ENCODE measurements at places on chromosomes 7 and 10. TPM values are rescaled to one million over a fixed set of nuclear protein-coding genes. Genes with fewer than 3 reads are reported as not detected.

DNA sequence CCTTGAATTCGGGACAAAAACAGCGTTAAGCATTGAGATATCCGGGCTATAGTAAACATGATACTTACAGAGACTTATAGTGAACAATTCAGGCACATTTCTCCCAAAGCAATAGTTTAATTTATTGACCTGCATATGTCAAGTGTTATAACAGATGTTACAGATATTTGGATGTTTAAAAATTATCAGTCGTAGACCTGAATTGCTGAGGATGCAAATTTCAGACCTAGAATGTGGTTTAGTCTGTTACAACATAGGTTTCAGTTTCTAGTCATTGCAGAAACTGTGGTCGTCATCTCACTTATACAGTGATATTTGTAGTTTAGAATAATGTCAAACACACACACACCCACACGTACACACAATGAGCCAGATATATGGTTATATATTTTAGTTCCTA lies 85.2 kb downstream of the VTI1A start:
- DNase-seq: no peak

DNA sequence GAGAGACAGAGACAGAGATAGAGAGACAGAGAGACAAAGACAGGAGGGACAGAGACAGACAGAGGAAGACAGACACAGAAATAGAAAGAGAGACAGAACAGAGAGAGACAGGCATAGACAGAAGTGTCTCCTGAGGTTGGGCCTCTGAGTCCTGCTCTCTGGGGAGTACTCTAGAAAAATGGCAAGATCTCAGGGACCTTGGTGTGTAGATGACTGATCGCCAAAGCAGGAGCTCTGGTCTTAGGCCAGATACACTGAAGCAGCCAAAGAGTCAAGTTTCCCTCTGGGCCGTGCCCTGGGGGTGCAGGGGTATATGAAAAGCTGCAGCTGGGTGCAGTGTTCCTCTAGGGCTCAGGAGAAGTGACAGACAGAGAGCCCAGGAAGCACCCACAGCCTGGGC lies 176.6 kb upstream of the TNS3 start:
- no peak for DNase-seq

- no peak for DNase-seq
Observed at GRCh38 chr7:124796771-124797170, 31.2 kb upstream of the GPR37 start.

DNA sequence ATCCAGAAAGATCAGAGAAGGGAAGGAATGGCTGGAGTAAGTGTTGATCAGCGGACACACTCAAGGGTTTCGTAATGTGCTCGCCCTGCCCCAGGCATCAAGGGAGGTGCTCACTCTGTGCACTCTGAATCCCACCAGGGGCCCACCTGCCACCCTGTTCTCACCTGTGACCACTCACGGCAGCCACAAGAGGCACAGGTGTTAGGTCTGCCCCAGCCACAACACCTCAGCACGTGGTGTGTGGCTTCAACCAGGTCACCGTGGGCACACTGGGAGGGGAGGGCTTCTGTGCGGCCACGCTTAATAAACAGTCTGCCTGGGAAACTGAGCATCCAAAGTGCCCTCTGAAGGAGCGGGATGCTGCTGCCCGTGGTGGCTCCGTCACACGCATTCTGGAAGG lies 49.8 kb downstream of the CUX1 start:
- no peak for DNase-seq

- no peak for DNase-seq
Observed at GRCh38 chr7:151274396-151274795, 25.9 kb upstream of the SMARCD3 start.

GRCh38 chr10:109902992-109903947 lies 20.0 kb downstream of the XPNPEP1 start:
- no peak for DNase-seq

DNA sequence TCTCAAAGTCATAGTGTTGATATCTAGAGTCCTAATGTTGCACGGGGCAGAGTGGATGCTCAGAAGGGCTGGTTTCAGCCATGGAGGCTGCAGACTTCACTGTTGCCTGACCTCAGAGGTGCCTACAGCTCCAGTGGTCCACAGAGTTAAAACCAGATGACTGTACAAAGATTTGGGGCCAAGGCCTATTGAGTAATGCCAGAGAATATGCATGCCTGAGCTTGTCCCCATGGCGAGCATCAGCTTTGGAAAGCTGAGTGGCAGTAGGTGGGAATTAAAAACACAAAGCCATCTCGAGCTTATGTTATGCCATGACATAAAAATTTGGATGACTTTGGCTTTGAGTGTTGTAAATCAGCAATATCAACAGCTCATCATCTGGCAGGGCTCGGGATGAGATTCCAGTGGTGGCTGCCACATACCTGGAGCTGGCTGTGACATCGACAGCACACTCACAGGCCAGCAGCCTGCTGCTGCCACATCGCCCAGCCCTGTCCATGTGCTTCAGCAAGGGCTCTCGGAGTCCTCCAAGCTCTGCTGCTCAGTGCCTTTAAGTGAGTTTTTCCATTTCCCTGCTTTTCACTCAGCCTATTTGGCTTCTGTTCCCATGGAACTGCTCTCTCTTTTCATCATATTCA lies 379.6 kb downstream of the TNS3 start:
- no peak for DNase-seq

DNA sequence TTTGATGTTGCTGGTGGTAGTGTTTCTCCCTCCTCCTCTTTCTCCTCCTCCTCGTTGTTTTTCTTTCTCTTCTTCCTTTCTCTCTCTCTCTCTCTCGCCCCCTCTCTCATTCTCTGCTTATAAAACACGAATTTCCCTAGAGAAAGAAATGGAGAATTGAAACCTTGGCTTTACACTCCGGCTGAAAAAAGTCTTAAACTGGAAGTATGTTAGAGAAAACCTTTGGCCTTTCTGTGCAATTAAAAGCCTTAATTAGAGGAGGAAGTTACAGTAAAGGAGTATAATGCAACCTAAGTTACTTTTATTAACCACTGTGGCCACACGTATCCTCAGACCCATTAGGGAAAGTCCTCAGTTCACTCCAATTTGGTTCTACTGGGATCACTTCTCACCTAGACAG lies 501.7 kb upstream of the SORCS1 start:
- no peak for DNase-seq

DNA sequence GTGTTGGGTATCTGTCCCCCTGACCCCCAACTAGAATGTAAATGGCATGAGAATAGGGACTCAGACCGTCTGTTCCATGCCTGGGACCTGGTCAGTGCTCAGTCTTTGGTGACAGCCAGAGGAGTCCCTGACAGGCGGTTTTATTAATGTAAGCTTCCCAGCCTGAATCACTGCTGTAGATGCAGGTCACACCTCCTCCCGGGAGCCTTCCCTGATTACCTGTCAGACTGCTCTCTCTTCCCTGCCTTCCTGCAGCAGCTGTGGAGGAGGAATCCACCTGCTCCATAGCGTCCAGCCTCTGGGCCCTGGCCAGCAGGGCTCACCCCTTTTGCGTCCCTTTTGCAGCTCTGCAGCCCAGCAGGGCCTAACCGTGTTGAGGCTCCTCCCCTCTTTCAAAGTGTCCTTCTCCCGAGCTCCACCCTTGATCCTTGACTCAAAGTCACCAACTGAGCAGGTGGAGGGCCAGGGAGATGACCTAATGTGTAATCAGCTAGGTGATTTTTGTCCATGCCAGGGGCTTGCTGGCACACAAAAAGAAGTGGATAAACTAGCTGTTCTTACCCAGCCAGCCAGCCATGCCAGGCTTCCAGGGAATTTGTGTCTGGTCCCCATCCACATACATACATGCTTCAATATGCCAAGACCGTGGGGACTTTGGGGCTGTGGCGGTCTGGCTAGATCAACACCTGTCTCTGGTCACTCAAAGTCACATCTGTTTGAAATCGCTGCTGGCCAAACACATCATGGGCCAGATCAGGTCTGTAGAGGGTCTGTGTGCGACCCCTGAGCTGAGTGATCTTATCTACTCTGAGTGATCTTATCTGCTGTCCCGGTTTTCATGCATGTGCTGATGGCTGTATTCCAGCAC lies 195.1 kb downstream of the CCDC3 start:
- no peak for DNase-seq

The OR2A12 gene
- polyA plus RNA-seq: not detected

The ATP5MK gene
- polyA plus RNA-seq: 1,139 TPM

The KIAA1217 gene
- polyA plus RNA-seq: 6.0 TPM

GRCh38 chr10:17836942-17837341 lies 27.8 kb downstream of the MRC1 start:
- DNase-seq: peak; percentile 50

The TMEM178B gene
- 4.9 TPM for polyA plus RNA-seq

- DNase-seq: no peak
Observed at GRCh38 chr7:158911145-158911544, 54.8 kb downstream of the DYNC2I1 start.

The TMUB1 gene
- polyA plus RNA-seq: 47.6 TPM

GRCh38 chr7:31338706-31339105 lies 1.8 kb downstream of the NEUROD6 start:
- DNase-seq: no peak

The FAM180A gene
- not detected for polyA plus RNA-seq

GRCh38 chr10:97224483-97225435 lies 39.0 kb upstream of the SLIT1 start:
- no peak for DNase-seq

The CYP2C18 gene
- polyA plus RNA-seq: 0.16 TPM

DNA sequence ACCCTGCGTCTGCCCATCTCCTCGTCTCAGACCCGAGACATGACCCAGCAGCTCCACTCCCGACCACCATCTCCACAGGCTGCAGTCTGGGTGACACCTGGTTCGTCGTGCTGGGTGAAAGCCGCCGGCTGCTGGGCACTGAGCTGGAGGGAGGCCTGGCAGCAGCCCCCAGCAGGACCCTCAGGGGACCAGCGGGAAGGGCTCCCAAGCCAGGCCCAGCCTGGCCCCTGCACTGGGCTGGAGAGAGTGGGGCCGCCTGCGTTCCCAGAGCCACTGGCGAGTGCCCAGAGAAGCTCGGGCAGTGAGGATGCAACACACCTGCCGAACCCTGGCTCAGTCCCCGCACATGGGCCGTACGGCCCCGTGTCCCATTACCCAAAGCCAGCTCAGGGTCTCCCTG lies 21.3 kb downstream of the CFAP46 start:
- no peak for DNase-seq

DNA sequence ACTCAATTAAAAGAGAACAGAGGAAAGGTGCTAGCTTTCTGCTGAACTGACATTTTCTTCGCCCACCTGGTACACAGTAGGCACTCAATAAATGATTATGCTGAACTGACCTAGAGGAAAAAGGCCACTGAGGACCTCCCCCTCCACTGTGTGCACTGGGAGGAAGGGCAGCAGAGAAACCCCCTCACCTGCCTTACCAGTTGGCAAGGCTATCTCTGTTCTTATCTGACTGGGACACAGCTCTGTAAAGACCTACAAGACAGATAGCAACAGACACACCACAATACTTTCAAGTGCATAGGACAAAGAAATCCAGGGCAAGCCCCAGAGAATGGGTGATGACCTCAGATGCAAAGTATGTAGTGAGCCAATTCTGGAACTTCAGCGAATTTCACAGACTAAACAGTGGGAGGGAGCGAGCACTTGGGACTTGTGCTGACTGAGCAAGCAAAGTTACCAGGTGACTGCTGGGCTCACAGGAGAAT lies 30.4 kb downstream of the PDLIM1 start:
- DNase-seq: no peak

Measured in GM23338 (cell line).